Cardiac fibroblast (primary cell): ENCODE measurements at places on chromosomes 3 and 15.

DNA sequence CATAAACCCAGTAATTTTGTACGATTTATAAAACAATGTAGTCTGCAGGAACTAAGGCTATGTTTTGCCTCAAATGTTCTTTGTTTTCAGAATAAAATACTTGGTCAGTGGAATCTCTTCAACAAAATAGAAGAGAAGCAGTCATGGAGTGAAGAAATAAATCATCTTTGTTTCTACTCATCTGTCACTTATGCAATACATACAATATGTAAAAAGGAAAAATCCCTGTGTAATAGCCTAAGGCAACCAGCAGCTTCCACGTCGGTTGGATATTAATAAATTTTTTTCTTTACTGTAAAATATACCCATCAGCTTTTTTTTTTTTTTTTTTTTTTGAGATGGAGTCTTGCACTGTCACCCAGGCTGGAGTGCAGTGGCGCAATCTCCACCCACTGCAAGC is 5.2 kb upstream of the WDR5B start:
- DNase-seq, result no peak

DNA sequence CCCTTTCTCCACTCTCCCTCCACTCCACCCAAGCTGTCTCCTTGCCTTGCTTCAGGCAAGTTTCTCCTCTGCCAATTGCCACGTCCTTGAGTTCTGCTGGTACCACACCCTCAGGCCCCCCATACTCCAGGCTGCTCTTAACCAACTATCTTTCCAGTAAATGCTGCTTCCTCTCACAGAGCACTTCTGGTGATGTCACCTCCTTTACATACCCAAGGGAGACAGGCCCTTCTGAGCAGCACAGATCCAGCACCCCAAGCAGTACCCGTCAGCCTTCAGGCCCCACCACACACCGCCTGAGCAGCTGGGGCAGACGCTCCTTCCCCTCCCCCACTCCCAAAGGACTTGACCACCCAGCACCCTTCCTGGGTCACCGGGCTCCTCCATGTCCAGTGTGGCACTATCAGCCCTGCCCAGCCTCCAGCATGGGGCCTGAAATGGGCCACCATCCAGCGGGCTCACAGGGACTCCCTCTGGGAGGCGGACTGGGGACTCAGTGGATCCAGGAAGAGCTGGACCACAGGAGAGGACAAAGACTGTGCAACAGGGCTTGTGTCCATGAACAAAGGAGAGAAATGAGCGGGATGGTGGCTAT is 50.2 kb downstream of the KLF15 start:
- DNase-seq, result no peak

DNA sequence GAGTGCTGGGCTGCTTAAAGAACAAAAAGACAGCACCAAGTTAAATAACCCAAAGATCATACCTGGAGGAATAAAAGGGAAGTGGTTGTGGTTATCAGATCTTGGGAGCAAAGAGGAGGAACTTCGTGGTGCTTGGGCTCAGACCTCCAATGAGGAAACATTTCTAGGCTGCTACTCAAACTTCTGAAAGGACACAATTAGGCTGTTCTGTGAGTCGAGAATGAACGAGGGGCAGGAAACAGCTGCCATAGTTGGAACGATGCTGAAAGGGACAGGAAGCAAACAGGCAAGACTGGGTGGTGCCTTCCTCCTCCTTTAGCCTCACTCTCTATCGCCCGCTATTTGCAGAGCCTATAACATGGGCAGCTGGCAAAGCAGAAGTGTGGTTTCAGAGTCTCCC is 276.3 kb upstream of the ARRDC4 start:
- no peak for DNase-seq

DNA sequence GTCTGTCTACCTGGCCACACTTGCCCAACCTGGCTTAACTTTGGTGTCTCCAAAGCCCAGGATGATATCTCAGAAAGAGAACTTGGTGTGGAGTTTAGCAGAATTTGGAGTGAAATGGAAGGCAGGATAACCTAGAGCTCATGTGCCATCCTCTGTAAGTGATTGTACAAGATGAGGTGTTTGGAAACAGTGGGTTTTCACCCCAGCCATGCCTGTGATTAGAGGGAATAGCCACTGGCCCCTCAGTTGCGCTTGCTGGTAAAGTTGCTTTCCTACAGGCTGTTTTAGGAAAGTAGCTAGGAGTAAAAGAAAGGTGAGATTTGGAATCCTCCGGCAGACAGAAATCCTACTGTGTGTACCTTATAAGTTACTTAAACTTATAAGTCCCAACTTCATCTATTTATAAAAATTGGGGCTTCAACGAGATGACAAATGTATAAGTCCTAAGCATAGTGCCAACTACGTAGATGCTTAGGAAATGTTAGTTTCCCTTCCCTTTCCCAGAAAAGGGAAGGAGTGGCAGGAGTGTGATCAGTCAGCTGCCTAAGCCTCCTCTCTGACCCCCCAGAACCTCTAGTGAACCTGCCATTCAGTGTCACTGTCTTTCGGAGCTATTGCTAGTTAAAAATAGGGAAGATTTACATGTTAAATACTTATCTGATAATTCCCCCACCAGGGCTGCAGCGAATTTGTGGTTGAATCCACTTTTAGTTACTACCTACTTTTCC is 13.4 kb upstream of the BMF start:
- no peak for DNase-seq

DNA sequence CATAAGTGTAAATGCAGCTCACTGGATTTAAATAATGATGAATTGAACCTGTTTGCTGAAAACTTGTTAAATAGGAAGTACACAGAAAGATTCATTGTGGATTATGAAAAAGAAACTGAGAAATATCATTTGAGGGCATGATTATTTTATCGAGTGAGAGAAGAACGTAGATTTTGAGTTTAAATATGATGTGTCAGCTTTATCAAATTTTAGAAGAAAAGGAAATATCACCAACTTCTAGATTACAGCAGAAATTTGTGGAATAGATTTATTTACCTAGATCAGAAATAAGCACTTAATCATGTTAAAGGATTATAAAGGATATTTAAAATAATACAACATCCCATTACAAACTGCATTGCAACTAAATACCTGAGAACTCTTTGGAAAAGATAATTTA is 315.5 kb downstream of the ZPLD1 start:
- DNase-seq, result no peak

DNA sequence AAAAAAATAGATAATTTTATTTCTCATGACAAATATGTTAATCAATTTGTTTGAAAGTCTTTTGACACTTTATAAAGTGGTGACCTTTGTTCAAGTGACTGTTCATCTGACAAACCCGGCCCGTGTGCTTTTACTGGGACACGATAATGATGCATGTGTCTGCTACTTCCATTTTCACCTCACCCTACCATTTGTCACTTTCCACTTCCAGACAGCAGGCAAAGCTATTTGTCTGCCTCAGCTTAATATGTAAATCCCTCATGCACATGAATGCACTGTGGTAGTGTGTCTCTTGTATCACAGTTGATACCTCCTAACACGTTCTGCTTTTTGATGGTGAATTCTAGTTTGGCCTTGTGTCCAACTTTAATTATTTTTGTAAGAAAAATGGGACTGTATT is 204.3 kb downstream of the BBX start:
- no peak for DNase-seq

DNA sequence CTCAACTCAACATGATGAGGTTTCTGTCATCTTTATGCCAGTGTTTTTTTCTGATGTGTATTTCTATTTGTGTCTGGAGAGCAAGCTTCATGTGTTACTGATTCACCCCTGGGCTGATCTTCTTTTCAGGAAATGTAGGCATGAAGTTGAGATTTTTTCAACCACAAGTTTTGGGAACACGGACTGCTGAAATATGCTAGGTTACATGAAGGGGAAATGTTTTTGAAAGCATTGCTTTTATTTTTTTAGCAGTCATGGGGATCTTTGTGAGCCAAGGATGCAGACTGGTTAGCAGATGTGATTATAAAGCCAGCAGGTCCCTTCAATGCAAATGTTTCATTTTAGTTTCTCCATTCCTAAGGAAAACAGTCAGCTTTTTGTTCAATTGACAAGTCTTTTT is 219.3 kb upstream of the COL8A1 start:
- peak; percentile 88 for DNase-seq

- no peak for DNase-seq
Observed at GRCh38 chr3:126956866-126957650, 25.9 kb upstream of the PLXNA1 start.

DNA sequence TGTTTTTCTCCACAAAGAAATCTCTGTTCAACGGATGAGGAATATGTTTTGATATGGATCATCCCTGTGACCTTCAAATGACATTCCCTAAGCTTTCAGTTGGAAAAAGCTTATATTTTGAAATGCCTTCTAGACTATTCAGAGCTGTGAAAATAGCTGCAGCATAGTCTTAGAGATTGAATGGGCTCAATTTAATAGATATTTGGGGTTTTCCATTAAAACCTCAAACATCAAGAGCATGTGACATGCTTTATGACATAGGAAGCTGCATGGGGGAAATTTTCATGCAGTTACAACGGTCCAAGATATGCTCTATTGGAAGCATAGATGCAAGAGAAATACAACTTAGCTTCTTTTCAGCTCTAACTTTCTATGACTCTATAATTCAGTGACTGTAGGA is 102.8 kb downstream of the LSAMP start:
- DNase-seq, result no peak

DNA sequence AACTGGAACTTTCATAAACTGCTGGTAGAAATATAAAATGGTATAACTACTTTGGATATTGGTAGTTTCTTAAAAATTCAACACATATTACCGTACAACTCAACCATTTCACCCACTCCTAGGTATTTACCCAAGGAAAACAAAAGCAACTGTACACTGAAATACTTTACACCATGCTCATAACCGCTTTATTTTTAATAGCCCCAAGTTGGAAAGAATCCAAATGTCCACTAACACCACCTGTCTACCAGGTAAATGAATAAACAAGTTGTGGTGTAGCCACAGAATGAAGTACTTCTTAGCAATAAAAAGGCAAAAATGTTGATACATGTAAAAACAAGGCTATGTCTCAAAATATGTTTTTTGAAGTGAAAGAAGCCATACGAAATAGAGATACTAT is 215.9 kb upstream of the PEX5L start:
- no peak for DNase-seq

- DNase-seq, result peak; percentile 8
Observed at GRCh38 chr15:88701561-88702095, 62.8 kb downstream of the ISG20 start.

GRCh38 chr15:28904003-28904402 is 18.2 kb downstream of the APBA2 start:
- no peak for DNase-seq

DNA sequence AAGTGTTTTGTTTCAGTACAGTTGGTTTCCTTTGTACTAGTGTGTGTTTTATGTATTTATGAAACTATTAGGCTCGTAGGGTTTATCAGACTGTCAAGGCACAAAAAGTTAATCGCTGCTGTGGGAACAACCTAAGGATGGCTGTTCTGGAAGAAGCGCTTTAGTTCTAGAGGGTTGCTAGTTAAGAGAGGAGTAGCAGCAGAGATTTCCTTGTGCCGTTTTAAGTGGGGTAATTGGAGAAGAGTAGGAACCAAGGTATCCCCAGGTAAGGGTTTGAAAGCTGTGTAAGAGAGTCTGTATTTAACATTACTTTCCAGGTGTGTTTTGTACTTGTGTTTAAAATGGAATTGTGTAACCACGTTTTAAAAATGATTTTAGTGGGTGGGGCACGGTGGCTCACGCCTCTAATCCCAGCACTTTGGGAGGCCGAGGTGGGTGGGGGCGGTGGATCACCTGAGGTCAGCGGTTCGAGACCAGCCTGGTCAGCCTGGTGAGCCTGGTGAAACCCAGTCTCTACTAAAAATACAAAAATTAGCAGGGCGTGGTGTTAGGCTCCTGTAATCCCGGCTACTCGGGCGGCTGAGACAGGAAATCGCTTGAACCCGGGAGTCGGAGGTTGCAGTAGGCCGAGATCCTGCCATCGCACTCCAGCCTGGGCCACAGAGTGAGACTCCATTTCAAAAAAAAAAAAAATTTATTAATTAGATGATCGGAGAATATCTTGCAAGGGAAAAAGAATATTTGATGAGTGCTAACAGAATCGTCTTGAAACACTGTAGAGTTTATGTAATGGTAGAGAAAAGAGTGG is 2.6 kb downstream of the MORF4L1 start:
- DNase-seq, result no peak

DNA sequence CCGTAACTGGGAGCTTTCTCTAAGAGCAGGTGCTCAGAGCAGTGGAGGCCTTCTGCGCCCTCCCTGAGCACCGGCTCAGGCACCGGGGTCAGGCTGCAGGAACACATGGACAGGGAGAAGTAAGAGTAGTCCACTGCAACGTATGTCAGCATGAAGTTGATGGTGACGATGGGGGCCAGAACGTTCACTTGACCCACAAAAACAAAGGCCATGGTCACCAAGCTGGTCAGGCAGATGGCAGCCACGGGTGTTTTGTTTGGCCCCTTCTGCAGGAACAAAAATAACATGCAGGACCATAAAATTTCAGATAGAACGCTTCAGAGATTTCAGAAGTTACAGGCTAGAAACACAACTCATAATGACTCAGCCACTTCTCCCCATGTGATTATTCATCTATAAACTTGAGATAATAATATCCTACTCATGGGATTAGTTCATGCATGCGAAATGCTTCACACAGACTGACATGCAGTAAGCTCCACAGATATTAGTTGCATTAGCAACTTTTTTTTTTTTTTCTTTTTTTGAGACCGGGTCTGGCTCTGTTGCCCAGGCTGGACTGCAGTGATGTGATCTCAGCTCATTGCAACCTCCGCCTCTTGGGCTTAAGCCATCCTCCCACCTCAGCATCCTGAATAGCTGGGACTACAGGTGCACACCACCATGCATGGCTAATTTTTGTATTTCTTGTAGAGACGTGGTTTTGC is 52.2 kb upstream of the HEG1 start:
- peak; percentile 80 for DNase-seq

DNA sequence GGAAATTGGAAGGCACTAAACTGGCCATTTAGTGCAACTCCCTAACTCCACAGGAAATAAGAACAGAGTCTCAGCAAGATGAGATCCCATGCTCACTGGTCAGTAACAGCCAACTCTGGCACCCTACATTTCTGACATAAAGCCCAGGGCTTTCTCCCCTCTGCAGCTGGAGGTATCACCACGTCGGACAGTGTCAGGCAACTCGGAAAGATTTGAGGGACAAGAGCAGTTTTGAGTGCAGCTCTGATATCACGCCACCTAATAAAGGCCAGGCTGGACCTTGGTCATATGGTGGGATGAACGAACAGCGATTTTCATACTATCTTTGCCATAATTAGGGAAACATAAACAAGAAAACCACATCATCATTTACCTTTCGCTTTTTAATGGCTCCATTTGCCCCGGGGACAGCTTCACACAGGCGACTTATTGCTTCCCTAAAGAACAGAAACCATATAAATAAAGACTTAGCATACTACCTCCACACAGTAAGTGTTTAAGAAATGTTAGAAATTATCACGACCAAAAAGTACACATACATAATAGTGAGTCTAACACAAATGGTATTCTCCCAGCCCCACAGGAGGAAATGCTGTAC is 12.5 kb downstream of the EID1 start:
- DNase-seq, result no peak
